Stimulated activated CD4-positive, alpha-beta T cell treated with anti-CD3 and anti-CD28 coated beads, TNF-alpha, amount 100 ng/mL, for 24 hours (primary cell): ENCODE measurements at places on chromosomes 2 and 18.

GRCh38 chr18:36756242-36756641 lies 72.6 kb downstream of the TPGS2 start:
- no peak for DNase-seq

DNA sequence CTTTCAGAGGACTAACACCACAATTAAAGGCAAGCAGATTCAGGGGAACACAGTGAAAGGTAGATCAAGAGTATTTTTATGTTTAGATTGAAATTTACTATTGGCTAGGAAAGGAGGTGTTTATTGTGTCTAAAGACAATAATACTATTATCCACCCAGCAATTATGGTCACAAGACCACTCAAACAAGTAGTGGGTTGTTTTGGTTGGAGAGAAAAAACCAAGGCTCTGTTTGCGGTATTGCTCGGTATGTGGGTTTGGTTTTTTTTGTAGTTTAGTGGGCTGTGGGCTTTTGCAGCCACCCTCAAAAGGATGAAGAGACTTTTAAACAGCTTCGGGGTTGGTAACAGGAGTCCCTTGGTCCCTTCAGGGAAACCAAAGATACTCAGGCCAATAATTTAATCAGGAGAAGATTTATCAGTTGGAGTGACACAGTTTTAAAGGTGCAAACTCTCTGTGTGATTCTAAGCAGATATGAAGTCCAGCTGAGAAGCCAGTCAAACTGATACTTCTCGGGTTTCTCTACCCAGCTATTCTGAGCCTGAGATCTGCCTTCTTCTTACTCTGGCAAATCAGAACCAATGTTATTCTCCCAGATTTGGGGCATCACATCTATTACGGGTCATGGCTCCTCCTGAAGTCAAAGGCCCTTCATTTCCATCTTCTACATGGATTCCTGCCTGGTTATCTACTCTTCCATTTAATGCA lies 55.3 kb downstream of the DCC start:
- DNase-seq: no peak

DNA sequence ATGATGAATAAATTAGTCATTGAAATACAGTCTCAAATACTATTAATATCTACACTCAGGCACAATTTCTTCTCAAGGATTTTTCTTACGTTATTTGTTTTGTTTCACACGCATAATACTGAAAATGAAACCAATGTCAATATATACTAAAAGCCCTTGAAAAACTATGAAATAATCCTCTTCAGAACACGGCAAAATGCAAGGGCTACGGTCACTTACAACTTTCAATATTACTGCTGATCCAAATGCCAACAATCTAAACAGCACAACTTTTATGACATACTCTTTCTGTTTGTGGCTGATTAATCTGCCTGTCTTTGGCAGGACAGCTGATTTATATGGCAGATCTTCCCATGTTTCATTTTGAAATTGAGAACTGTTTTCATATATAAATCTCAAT lies 68.3 kb downstream of the LRPPRC start:
- DNase-seq: no peak

DNA sequence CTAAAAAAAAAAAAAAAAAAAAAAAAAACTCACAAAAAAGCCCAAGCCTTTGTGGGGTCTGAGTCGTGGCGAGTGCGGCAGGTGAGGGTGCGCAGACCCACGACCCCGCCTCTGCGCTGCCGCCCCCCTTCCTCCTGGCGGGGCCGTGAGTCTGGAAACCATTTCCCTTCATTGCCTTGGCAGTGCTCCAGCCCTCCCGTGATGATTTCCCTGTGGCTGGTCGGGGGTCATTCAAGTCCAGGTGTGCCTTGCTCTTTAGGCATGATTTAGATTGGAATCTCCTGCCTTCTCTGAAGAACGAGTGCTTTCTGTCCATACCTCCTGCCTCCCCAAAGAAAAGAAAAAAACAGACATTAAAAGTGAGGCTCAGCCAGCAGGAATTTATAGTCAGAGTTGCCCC lies 161.8 kb downstream of the FAM210A start:
- no peak for DNase-seq

DNA sequence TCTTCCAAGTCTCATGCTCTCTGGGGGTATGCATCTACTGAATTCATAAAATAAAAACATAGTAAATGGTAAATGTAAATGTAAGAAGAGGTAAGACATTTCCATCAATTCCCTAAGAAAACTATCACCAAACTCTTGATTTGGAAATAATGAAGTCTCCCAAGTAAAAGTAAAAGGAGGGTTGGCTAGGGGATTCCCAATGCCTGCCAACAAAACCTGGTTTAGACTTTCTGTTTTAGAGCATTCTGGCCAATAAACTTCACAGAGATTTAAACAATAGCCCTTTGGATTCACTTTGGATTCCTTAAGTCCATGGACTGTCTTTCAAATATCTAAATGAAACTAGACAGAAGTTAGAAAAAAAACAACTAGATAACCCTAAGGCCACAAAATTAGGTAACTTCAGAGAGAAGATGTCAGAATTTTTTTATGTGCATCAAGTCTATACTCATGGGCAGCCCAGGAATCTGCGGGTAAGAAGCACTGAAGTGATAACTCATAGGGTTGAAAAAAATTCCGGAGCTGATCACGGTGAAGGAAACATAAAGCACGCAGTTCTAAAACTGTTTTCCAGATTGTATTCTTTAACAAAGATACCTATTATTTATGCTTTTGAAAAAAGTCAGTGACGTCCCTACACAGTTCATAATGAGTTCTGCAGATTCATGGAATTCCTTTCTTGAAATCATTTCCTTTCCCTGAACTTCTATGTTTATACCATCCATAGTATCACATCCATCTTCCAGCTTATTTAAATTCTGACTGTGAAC lies 263.6 kb downstream of the AFF3 start:
- DNase-seq: no peak

DNA sequence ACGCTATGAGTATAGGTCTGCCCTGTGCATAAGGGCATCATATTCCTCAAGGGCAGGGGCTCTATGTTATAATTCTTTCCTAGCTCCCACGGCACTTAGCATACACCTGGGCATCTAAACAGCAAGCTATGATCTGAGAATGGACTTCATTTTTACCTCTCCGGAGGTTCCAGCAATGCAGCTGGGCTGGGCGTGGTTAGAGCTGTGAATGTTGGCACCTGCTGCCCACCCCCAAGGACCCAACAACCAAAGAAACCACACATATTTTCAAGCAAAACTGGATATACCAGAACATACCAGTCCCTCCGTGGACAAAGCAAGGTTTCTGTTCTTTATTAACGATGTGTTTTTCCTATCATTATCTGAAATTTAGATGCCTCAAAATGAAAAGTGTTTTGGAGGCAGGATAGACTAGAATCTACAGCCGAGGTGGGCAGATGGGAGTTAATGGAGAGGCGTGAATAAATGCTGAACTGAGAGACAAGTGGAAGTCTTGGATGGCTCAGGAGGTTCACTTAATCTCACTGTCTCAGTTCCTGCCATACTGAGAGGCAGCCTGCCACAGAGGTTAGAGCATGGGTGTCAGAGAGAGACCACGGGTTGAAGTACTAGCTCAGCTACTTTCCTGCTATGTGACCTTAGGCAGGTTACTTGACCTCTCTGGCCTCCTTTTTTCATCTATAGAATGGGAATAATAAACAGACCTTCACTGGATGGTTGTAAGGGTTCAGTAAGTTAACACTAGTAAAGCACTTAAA lies 186.6 kb upstream of the SMAD2 start:
- no peak for DNase-seq

DNA sequence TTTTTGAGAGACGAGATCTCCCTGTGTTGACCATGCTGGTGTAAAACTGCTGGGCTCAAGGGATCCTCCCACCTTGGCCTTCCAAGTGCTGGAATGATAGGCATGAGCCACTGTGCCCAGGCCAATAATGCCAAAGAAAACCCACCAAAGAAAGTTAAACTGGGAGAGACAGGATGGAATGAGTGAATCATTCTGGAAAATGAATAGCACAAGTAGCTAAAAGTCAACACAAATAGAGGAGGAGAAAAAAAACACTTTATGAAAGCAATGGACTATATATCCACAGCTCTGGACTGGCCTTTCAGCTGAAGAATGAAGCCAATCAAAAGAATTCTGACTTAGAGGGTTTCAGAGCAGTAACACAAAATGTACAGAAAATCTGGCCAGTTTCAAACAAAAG lies 23.9 kb downstream of the IAH1 start:
- no peak for DNase-seq

- no peak for DNase-seq
Observed at GRCh38 chr2:36414307-36414706, 58.7 kb downstream of the CRIM1 start.

DNA sequence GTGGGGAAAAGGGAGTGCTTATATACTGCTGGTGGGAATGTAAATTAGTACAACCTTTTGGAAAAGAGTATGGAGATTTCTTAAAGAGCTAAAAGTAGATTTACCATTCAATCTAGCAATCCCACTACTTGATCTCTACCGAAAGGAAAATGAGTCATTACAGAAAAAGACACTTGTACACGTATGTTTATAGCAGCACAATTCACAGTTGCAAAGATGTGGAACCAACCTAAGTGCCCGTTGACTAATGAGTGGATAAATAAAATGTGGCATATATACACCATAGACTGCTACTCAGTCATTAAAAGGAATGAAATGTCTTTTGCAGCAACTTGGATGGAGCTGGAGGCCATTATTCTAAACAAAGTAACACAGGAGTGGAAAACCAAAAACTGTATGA lies 29.5 kb downstream of the FLACC1 start:
- DNase-seq: no peak

- no peak for DNase-seq
Observed at GRCh38 chr2:11616097-11616687, 53.8 kb downstream of the NTSR2 start.

- no peak for DNase-seq
Observed at GRCh38 chr2:145975406-145975805, 1455.5 kb upstream of the ZEB2 start.

DNA sequence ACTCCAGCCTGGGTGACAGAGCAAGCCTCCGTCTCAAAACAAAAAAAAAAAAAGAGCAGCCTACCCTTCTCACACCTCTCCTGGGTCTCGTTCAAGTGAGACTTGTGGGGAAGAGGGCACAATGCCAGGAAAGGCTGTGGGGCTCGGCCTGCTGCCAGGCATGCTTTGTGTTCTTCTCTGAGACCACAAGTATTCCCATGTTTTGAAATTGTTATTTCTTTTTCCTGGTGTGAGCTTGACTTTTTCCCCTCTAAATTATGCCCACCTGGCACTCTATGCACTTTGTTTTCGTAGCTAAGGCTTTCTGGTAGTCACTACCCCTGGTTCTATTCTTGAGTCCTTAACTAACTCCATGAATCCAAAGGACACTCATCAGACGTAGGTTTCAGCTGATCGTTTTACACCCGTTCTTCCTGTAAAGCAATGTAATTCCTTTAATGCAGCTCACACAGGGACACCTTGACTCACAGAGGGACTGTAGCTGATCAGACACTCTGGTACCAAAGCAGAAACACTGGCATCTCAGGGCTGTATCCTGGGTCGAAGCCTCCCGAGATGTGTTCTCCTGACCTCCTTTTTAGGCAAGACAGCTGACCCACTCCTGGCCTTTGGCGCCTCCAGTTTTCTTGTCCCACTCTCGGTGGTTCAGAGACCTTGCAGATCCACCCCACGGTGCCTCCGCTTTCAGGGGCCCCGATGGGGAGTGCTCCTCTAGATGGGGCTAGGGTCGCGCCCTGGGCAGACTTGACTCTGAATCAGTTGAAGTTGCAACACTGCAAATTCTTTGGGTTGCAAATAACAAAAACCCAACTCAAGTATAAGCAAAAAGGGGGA lies 193.3 kb upstream of the AGAP1 start:
- no peak for DNase-seq

GRCh38 chr2:240578488-240578887 lies 8.0 kb upstream of the CAPN10 start:
- DNase-seq: no peak

DNA sequence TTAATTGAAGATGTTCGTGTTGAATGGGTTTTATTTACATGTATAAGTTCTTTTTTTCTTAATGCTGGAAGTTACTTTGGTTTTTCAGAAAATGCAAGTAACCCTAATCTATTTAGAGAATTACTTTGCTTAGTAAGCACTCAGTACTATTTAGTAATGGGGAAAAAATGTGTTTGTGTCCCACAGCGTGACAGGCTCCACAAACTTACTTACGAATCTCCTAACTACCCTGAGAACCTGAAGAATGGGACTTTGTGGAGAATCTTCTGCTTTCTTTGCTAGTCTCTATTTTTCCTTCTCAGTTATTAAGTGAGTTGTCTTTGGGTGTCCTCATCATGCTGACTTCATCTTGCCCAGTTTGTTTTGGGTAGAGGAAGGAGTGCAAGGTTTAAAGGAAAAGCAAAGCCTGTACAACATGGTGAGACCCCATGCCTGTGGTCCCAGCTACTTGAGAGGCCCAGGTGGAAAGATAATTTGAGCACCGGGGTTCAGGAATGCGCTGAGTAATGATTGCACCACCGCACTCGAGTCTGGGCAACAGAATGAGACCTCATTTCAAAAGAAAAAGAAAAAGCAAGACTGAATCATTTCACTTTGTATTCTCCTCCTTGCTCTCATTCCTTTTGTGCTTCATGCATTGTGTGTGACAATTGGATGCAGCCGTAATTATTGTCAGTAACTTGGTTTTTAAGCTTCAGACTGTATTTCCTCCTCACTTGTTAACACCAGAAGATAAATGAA lies 10.2 kb downstream of the NEDD4L start:
- no peak for DNase-seq

DNA sequence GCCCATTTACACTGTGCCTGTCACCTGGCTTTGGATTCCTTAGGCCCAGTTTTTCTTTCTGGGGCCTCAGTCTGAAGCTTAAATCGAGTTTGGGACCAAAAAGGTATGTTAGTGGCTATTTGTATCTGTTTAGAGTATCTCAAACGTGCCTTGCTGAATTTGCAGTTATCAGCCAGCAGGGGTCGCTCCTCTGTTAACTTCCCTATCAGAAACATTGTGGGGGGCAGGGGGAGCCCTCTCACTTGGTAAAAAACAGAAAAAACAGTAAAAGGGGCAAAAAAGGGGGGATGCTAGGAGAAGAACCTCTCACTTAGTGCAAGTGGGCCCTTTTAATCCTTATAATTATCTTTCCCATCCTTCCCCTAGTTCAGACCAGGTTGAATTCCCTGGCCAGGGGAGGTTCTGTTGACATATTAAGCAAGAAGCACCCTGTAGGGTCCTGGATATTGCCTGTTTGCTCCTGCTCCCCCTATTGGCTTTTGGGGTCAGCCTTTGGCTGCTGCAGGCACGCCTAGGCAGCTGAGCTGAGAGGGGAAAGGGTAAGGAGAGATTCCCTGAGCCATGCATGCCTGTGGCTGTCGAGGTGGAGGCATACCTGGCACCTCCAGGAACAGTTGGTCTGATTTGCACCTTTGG lies 8.8 kb upstream of the IFIH1 start:
- no peak for DNase-seq

- DNase-seq: no peak
Observed at GRCh38 chr2:110853516-110853915, 121.1 kb downstream of the ACOXL start.

- DNase-seq: no peak
Observed at GRCh38 chr18:24095976-24096375, 42.9 kb upstream of the CABYR start.

- no peak for DNase-seq
Observed at GRCh38 chr18:39241534-39241933, 1675.9 kb upstream of the CELF4 start.

GRCh38 chr2:106275971-106276370 lies 81.9 kb upstream of the UXS1 start:
- no peak for DNase-seq

GRCh38 chr2:81658227-81658626 lies 1353.7 kb upstream of the LRRTM1 start:
- no peak for DNase-seq
